ENCODE measurements at places on chromosomes 4 and X.

DNA sequence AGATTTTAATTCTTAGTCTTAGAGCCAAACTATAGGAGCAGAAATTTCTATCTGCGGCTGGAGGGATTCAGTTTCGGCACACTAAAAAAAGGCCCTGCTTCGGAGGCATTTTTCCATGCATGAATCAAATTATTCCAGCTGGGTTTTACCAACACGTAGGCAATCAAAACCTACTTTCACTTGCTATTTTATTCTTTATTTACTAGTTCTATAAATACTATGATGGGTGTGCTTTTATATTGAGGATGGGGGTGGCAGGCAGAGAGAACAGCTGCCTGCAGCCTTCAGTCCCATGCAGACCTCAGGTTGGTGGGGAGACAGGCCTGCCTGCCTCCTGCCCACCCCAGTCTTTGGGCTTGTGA, 609.8 kb downstream of the BCOR start:
- no peak for DNase-seq

DNA sequence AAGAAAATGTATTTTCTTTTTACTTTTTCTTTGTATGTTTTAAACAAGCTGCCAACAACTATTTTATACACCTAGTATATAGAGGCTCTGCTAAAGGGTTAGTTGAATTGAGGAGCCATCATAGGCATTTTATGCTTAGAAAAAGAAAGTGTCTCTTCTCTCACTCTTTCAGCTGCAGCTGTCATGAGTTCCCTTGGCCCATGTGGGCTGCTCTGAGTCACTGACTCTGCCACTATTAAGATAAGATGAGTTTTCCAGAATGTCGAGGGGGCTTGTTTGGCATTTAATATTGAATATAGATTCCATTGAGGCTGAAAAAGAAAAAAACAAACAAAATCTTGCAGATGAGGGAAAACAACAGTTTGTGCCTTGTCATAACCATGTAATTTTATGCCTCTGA, 126.0 kb upstream of the PAQR3 start:
- DNase-seq: no peak

DNA sequence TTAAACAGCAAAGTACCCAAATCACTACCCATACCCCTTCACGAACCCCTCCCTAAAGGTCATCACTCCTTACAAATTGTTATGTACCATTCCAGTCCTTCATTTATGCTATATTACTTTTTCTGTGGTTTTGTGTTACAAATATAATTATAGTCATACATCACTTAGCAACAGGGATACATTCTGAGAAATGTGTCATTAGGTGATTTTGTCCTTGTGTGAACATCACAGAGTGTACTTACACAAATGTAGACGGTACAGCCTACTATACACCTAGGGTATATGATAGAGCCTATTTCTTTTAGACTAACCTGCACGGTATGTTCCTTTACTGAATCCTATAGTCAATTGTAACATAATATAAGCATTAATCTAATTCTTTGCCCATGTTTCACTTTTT, 61.9 kb downstream of the ASB9 start:
- no peak for DNase-seq

- DNase-seq: no peak
These were observed 942.3 kb upstream of the SLIT2 start for GRCh38 chr4:19309378-19309777.

DNA sequence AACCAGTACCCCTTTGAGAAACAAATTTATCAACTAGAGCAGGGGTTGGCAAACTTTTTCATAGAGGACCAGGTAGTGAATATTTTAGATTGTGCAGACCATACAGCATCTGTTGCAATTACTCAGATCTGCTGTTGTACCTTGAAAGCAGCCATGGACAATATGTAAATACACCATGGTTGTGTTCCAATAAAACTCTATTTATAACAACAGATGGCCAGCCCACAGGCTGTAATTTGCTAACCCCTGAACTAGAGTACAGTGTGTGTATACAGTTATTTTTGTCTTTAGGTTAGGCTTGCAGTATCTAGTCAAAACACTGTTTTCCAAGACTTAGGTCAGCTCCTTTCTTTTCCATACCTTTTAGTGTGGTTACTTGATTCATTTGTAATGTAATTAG, 54.4 kb downstream of the PHKA1 start:
- no peak for DNase-seq

DNA sequence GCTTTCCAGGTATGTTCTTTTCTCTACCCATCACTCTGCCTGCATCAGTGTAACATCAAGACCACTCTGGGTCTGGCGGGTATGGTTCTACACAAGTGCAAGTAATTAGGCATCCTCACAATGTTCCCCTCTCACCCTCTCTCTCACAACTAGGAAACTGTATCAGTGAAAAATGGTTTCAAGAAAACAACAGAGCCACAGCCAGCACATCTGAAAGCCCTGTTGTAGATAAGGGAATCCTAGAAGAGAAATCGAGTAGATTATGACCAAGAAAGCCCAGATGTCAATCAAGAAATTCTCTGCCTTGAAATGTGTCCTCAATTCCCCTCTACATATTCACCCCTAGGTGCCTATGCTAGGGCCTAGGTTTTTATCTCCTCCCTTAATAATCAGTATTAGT, 281.3 kb upstream of the ANKRD50 start:
- DNase-seq: no peak

DNA sequence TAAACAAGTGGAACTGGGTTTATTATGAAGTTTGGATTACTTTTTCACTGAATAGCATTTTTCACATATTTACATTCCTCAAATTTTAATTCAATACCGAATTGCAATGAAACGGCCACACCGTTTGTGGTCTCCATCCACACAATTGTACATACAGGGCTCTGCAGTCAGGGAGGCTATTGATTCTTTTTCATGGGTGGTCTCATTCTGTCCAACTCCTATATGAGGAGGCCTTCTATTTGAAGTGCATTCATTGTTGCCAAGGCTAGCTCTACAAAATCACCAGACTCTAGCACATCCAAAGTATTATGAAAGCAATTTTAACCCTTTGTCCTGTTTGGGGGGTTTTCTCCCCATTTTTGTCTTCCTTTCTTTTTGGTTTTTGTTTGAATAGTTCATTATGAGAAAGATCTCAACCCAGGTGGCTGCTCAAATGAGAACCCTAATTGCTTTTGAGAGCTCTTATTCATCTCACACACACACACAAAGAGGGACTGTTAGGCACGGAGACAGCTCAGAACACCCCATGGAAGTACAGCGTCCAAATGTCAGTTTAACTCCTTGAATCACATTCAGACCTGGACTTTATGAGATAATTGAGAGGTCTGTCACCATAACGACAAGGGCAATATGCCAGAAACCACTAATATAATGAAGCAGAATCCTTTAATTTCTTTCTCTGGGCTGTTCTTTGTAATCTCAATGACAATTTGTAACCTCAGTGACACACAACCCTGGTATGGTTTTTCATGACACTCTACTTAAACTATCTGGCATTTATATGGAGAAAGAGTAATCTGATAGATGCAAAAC, 79.4 kb downstream of the NLGN4X start:
- DNase-seq: no peak

DNA sequence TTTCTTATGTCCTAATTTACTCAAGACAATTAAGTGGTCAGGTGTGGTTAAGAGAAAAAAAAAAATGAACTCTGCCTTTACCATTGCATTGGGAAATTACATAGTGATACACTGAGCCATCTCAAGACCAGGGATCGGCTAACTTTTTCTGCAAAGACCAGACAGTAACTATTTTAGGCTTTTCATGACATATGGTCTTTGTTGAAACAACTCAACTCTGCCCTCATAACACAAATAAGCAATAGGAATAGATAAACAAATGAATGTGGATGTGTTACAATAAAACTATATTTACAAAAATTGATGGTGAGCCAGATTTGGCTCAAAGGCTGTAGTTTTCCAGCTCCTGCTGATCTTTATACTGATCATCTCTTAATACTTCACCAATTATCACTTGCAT, 632.6 kb upstream of the INTU start:
- DNase-seq: no peak

GRCh38 chr4:83067058-83067639, 32.2 kb downstream of the COPS4 start:
- no peak for DNase-seq

GRCh38 chr4:43242606-43243005, 350.1 kb downstream of the GRXCR1 start:
- DNase-seq: no peak

DNA sequence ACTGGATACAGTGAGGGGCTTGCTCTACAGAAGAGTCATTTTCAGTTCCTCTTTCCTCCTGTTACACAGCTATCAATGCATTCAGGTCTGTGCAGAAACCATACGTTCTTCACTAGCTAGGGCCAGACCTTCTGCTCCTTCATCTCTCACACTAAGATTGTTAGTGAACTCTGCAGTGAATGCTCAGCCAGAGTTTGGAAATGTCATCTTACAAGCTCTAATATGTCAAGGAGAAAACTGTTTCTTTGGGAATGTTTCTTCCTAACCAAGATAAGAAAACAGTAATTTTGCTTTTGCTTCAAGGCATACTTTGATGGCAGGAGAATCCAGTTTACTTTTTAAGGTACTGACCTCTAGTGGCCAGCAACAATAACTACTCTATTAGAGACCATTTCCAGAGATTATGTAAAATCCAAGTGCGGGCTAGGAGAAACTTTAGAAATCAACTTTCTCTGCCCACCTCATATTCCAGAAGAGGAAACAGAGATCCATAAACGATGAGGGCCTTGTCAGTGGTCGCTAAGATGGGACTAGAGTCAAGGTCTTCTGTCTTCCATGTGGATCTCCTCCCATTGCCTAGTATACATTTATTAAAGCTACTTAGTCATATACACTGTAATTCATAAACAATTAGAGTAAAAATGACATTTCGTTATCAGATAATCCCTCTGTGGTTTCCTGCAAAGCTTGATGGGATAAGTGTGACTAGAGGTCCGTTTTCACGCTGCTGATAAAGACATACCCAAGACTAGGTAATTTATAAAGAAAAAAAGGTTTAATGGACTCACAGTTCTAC, 12.1 kb upstream of the CC2D2A start:
- DNase-seq: no peak

DNA sequence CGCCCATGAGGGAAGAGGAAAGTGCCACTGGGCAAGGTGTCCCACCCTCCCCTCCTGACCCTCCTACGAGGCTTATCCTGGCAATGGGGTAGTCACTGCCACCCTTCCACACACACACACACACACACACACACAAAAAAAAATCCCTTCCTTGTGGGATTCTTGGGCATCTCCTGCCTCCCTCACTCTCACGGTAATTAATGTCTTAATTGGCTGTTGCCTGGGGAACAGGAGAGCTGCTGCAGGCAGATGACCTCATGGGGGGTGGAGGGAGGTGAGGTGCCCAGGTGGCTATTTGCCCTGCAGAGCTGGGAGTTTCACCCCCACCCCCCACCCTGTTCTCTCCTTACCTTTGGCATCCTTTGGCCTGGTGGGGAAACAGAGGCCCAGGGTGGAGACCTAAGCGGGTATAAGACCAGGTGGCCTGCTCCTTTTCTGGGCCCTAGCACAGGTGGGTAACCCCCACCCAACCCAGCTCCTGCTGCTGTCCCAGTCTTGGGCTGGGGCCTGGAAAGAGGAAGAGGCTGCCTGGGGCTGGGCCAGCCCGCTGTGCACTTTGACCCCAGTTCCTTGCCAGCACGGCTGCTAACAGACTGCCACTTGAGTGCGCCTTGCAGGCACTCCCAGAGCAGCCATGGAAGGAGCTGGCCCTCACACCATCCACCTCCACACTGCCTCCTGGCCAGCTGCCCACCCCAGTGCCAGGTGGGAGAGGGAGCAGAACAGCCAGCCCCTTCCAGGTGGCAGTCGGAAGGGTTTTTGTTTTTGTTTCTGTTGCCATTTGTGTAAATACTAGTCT, 12.6 kb downstream of the EFNB1 start:
- no peak for DNase-seq

DNA sequence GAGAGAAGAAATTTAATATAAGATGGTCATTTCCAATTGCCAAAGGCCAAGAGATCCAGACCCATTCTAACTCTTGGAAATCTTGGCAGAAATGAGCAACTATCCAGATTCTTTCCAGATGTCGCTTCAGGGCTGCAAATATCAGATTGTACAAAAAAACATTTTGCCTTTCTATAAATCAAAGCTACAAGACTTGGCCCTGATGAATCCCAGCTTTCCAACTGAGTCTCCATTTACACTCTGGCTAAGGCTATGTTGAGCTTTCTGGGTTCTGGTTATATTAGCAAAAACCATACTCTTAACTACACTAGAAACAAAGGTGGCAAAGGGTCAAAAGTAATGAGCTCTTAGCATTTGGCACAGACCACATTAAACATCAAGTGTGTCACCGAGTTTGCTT, 345.8 kb downstream of the OPHN1 start:
- no peak for DNase-seq

DNA sequence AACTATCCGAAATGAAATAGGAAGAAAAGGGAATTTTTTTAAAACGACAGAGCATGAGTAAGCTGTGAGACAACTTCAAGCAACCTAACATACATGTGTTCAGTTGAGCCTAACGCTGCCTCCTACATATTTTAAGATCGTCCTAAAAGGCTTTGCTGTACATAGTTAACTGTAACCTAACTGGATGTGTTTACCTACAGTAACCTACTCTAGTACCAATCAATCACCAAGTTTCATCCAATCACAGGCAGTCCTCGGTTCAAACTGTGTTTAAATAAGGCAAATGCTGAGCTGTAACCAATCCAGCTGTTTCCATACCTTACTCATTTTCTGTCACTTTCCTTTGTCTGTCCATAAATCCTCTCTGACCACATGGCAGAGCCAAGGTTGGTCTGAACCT, 17.1 kb downstream of the RCHY1 start:
- DNase-seq: no peak

DNA sequence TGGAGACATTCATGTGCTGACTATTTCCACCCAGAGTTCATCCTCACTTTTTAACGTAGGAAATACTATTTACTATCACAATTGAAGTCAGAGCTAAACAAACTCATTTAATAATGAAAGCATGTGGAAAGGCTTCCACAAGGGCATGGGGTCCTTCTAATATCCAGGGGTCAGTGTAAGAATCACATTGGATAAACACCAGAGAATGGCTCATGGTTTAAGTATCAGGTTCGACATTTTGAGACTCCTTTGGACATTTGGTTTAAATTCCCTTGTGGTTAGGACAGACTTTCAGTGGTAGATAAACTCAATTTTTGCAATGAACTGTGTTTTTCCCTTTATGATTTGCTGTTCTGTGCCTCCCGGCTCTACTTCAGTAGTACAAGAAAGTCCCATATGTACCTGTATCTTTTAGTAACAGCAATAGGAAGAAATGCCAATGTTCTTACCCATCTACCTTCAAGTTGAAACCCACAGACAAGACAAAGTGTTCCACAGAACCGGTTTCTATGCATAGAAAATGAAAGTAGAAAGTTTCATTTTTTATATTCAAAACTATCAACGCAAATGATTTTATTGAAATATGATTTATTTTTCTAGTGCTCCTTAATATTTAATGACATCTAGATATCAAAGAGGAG, 589.0 kb upstream of the FAM241A start:
- no peak for DNase-seq

- no peak for DNase-seq
These were observed 46.5 kb upstream of the FAT4 start for GRCh38 chr4:125268068-125268755.

DNA sequence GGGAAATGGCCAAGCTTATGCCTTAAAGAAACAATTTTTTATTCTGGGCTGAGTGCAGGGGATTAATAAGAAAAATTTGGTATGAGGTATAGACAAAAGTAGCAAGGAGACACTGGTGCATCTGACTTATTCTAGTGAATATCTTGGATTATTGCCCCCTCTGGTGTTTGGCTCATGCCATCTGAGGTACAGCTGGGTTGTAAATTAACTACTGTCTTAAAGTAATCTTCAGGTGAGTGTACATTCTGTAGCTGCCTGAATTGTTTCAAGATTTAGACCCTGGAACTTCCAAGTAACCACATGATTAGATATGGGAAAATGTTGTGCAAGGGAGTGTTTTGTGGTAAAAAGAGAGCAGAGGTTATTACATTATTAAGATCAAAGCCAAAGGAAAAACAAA, 988.7 kb downstream of the FAM133A start:
- no peak for DNase-seq

Measured in stimulated activated CD4-positive, alpha-beta T cell treated with anti-CD3 and anti-CD28 coated beads, Interleukin-2, amount 100 ng/mL, for 24 hours (primary cell).